Activated CD4-positive, alpha-beta T cell treated with anti-CD3 and anti-CD28 coated beads, Interleukin-2, amount 50 U/mL, for 4 hours (primary cell): ENCODE measurements at places on chromosomes 5 and 9.

DNA sequence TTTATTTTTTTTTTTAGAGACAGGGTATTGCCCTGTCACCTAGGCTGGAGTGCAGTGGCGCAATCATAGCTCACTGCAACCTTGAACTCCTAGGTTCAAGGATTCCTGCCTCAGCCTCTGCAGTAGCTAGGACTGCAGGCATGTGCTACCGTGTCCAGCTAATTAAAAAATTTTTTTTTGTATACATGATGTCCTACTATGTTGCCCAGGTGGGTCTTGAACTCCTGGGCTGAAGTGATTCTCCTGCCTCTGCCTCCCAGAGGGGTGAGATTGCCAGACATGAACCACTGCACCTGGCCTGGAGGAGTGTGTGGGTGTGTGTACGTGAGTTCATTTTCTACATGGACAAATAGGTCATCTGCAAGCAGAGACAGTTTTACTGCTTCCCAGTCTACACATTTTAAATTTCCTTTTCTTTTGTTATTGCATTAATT lies 33.8 kb downstream of the JMY start:
- no peak for DNase-seq

DNA sequence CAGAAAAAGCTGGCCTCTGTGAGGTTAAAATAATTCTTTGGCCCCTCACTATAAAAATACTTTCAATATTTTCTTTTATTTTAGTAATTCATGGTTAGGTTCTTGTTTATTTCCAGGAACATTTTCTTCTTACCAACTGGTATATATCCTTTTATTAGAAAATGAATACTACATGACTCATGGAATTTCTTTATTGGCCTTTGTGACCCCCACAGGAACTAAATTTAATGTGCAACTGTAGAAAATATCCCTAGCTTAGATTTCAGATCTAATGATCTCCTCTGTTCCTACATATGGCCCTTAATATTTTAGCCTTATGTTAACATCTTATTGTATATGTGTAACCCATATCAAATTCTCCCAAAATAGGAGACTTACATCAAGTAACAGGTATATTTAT lies 429.9 kb downstream of the NR2F1-AS1 start:
- DNase-seq, result no peak

DNA sequence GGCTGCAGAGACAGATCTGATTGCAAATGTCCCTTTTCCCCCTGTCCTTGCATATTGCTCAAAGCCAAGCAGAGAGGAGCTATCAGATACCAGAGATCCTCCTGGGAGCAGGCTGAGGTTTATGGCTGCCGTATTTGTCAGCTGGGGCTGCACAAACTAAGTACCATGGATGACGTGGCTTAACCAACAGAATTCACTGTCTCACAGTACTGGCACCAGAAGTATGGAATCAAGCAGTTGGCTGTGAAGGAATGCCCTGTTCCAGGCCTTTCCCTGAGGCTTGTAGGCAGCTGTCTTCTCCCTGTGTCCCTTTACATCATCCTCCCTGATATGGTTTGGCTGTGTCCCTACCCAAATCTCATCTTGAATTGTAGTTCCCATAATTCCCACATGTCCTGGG lies 2.6 kb downstream of the CFAP90 start:
- DNase-seq, result no peak

DNA sequence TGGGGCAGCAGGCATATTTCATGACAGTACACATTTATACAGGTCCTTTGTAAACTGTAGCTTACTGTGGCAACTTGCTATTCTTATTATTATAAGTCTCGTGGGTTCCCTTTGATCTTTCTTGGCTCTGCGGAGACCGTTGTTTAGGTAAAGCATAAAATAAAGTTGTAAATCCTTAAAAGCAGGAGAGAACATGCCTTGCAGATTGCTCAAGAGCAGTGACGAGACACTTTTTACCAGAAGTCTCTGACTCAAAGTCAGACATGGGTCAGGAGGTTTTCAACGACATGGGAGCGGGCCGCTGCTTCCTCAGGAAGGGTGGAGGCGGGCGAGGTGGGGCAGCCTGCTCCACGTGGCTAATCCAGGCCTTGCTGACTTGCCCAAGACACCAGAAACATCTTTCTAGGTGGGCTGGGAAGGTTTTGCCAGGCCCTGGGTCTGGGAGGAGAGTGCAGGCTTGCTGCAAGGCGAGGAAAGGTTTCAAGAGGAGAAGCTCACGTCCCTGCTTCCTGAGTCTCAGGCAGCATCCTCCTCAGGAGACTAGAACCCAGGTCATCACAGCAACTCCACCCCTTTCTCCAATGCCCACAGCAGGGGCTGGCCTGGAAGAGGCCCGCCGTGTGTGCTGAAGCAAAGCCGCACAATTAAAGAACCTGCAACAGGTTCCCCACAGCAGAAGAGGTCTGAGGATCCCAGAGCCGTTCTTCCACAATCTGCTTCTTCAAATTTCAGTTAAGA lies 6.5 kb downstream of the TBC1D2 start:
- DNase-seq, result peak; percentile 4

GRCh38 chr9:118222375-118222774 lies 518.2 kb downstream of the TLR4 start:
- DNase-seq, result no peak

DNA sequence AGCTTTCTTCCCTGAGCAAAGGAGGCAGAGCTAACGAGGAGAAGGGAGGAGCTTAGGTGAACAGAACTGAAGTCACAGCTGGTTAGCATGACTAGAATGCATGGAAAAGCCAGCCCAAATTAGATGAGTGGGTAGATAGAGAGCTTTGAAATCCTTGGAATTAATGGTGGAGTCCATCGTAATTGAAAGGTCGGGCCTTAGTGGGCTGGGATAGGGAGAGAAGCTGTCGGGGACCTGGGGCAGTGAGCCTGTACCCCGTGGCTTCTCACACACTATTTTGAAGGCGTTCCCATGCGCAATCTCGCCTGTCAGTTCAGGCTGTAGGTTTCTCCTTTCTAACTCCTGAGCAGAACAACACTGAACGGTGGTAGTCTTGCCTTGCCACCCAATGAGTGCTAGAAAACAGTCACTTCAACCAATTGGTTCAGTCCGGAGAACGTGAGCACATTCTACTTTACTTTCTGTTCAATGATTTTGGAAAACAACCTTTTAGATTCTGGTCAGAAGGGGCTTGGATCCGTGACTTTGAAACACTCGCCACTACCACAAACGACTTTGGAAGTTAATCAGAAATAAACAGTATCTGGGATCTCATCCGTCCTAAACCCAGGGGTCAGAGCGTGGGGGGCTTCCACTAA lies 655 bp upstream of the RAI14 start:
- peak; percentile 9 for DNase-seq

- DNase-seq, result no peak
Observed at GRCh38 chr5:82259172-82259800, 18.9 kb downstream of the RPS23 start.

- DNase-seq, result no peak
Observed at GRCh38 chr5:146667633-146668272, 151.8 kb upstream of the GPR151 start.

GRCh38 chr5:10475931-10476676 lies 34.4 kb downstream of the ROPN1L start:
- DNase-seq, result no peak

DNA sequence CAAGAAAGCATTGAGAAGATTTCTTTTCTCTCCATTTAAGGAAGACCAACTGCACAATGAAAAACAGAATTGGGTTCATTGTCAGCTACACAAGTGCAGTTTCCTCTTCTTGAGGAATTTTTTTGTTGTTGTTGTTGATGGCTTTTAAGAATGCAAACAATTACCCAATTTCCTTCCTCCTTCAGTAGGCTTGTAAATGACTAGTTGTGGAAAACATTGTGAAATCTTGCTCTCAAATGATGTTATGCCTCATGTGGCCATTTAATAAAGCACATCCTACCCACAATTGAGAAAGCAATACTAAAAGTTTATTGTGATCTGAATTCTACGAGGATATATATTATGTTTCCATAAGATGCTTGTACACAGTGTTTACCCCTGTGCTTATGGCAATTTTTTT lies 171.6 kb downstream of the FAM174A start:
- DNase-seq, result no peak

GRCh38 chr5:53219610-53220009 lies 110.1 kb upstream of the MOCS2 start:
- no peak for DNase-seq

DNA sequence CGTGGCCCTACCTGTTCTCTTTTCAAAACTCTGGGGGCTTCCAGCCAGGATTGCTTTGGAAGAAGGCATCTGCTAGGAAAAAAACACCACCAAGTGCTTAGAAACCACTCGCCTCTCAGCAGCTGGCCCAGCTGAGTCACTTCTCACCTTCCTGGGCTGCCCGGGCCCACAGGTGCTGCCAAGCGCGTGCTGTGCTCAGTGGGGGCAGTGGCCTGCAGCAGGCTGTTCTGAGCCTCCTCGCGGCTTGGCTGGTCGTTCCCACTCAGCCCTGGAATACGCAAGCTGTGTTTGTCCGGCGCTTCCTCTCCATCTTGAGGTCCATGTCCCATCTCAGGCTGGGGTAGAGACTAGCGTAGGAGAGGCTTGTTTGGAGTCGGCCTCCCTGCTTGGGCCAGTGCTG lies 102.5 kb upstream of the FCN2 start:
- DNase-seq, result no peak

GRCh38 chr9:34555002-34555348 lies 32.2 kb upstream of the ENHO start:
- DNase-seq, result no peak

- no peak for DNase-seq
Observed at GRCh38 chr9:1051210-1051583, 1.0 kb downstream of the DMRT2 start.

DNA sequence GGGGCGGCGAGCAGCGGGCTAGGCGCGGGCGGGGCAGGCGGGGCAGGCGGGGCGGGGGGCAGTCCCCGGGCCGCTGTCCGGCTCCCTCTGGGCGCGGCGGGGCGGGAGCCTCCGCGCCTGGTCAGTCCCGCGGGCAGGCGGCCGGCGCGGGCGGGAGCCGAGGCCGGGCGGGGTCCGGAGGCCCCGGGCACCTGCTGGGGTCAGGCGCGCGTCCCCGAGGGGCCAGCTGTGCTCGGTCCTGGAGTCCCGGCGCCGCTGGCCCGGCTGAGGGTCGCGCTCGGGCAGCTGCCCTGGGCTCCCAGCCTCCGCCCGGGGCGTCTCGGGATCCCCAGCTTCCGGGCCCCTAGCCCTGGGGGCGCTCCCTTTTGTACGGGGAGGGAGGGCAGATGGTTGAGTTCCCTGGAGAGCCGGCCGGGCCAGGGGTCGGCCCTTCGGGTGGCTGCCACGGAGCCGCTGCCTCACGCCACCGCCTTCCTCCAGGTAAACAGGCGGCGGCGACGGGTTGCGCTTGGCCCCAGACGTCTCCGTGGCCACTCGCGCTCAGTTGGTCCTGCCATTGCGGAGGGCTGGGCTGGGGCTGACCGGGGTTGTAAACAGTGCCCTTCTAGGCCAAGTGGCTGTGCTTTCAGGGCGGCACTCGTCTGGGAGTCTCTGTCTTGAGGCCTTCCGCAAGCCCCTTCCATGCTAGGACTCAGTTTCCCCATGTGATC lies 473 bp downstream of the ZBTB34 start:
- no peak for DNase-seq

GRCh38 chr9:84839541-84839940 lies 170.0 kb downstream of the NTRK2 start:
- no peak for DNase-seq

- no peak for DNase-seq
Observed at GRCh38 chr9:26523577-26523976, 369.0 kb downstream of the CAAP1 start.

DNA sequence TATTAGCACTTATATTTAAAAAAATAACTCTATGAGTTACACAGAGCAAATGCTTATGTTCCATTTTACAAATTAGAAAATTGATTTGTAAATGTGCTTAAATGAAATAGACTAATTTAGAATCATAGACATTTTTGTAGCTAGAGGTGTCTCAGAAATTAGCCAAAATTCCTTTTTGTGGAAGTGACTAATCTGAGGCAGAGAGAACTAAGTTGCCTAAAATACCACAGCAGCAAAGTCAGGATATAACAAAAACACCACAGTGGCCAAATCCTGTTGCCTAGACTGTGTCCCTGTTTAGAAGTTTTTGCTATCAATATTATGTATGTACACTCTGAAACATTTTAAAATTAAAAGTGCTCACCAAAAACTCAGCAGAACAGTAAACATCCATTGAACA lies 18.7 kb downstream of the ADAMTSL1 start:
- no peak for DNase-seq

DNA sequence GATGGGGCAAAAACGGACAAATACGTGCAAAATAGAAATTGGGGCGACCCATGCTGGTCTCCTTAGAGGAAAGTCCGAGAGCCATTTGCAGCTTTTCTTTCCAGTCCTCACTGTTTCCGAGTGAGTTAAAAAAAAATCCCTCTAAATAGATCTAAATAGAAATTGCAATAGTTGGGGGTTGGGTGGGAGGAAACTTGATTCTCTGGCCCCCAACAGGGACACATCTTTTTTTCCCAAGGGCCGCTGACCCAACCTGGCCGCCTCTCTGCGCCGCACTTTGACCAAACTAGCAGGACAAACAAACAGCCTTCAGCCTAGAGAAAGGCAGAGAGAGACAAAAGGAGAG lies 2.8 kb upstream of the NKX2-5 start:
- DNase-seq, result no peak

DNA sequence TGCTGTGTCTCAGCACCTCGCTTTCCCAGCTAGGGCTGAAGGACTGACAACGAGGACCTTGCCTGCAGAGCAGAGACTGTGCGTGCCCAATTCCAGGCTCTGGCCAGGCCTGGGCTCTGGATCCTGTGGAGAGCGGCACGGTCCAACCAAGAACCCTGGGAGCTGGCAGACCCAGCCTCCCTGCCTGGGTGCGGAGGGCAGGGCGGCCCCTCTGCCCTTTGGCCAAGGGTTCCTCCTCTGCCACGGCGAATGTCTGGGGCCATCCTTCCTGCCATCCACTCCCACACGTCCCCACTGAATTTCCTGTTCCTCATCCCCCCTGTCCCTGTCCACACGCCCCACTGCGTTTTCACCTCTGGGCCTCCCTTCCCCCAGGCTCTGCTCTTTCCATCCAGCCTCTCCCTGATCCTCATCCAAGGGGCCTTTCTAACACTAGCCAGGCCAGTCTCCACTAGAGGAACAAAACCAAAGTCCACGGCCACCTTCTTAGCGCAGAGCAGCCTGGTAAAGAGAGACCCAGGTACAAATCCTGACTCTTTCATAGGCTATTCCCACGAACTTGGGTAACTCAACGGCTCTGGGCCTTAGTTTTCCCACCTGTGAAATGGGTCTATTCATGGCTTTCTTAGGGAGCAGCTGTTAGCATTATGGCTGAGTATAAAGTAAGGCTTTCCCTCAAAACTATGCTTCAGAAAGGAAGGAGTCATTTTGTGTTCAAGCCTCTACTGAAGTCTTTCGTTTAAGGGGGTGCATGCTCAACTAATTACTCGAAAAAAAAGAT lies 95.5 kb upstream of the PHYKPL start:
- no peak for DNase-seq
